ENCODE measurements at places on chromosomes 12 and 14. TPM values are rescaled to one million over a fixed set of nuclear protein-coding genes. Genes with fewer than 3 reads are reported as not detected.

PUS1 gene
- 20.9 TPM for total RNA-seq

ADCY4 gene
- total RNA-seq = 27.7 TPM

ALX1 gene
- not detected for total RNA-seq

CMA1 gene
- total RNA-seq = 0.66 TPM

OR6C65 gene
- not detected for total RNA-seq

TM9SF1 gene
- total RNA-seq = 75.7 TPM

ART4 gene
- total RNA-seq = 1.0 TPM

KSR2 gene
- total RNA-seq = 0.33 TPM

DNA sequence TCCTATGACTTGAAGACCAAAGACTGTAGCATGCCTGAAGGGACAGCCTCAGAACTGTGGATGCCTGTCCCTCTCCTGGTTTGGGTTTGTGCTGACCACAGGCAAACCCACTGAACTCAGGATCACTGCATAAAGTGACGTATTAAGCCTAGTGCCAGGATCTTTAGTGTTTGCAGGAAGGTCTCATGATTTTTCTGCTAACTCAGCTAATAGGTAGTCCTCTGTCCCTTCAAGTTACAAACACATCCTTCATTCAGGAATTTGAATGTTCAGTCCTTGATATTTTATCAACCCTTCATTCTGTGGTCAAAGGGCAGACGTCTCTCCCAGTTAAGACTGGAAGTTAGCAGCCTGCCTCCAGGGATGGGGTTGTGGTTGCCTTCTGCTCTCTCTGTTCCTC, 10.3 kb upstream of the OAS3 start:
- no peak for DNase-seq

GRCh38 chr14:32014057-32014456, 63.0 kb upstream of the ARHGAP5 start:
- DNase-seq = no peak

GRCh38 chr12:62575036-62575435, 108.4 kb downstream of the MON2 start:
- no peak for DNase-seq

GRCh38 chr12:94962670-94963069, 40.8 kb downstream of the NDUFA12 start:
- no peak for DNase-seq

DNA sequence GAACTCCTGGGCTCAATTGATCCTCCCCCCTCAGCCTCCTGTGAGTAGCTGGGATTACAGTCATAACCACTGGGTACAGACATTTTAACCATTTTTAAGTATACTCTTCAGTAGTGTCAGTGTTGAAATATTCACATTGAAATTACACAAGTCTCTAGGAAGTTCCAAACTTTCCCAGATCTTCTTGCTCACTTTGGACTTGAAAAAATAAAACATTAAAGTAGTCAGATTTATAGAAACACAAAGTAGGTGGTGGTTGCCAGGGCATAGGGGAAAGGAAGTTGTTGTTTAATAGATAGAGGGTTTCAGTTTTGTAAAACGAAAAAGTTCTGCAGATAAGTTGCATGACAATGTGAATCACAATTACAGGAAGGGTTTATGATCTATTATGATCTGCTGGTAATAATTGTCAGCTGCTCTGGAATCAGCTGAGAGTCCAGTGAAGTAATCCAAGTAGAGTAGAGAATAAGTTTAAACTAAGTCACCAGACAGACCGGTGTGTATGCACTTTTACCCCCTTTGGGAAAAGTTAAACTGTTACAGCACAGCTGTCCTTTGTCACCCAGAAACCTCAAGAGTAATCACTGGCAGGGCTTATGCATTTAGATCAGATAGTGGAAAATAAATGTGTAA, 27.4 kb downstream of the PCNX1 start:
- no peak for DNase-seq

DNA sequence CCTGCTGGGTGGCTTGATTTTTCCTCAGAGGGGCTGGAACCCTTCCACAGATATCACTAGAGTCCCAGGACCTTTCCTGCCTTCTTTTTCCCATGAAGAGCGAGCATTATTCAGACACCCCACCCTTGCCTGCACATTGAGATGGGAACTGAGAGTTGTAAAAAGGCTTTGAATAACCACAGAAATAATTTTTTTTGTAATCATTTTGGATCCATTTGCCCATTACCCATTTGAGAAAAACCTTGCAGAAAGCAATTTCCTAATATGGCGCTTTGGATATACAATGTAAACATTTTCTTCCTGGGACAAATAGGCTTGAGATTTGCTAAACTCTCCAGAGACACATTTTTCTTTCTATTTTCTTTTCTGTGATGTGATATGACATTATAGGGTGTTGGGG, 250.6 kb downstream of the MSRB3 start:
- no peak for DNase-seq

DNA sequence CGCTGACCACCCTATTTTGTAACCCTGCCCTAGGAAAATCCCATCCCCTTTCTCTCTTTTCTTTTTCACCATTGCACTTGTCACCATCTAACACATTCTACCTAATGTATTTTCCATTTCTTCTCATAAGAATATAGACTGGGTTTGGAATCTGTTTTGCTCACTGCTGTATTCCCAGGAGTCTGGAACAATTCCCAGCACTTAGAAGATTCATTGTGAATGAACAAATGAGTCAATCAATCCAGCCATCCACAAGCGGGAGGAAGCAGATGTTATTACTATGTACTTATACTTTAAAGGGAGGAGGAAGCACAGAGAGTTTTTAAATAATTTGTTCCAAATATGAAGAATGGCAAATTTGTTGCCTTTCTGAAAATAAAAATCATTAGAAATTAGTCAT, 142.1 kb downstream of the KIF21A start:
- no peak for DNase-seq

- peak; percentile 91 for DNase-seq
Observed at GRCh38 chr14:35336494-35337268, 44.5 kb downstream of the PSMA6 start.

DNA sequence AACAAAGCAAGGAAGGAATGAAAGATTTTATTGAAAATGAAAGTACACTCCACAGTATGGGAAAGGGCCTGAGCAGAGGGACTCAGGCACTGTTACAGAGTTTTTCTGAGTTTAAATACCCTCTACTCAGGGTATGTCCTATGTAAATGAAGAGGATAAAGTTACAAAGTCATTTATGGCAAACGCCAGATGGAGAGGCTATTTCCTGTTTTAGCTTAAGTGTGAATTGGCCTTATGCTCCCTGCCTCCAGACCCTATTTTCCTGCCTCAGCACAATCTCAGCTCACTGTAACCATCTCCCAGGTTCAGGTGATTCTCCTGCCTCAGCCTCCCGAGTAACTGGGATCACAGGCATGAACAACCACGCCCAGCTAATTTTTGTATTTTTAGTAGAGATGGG, 6.8 kb upstream of the PHC1 start:
- DNase-seq = no peak

DNA sequence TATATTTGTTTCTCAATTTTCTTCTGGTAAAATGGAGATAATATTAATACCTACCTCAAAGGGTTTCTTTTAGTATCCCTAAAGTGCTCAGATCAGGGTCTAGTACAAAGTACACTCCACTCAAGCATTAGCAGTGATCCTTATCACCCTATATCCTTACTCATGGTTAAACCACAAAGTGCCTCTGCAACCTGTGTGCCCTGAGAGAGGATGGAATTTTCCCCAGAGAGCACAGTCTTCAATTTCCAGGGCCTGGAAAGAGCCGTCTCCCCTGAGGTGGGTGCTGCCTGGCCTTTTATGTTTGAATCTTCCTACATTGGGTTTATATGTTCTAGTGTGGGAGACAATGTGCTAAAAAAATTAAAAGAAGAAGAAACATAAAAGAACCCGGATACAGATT, 183.1 kb upstream of the FBXO33 start:
- DNase-seq = no peak

DNA sequence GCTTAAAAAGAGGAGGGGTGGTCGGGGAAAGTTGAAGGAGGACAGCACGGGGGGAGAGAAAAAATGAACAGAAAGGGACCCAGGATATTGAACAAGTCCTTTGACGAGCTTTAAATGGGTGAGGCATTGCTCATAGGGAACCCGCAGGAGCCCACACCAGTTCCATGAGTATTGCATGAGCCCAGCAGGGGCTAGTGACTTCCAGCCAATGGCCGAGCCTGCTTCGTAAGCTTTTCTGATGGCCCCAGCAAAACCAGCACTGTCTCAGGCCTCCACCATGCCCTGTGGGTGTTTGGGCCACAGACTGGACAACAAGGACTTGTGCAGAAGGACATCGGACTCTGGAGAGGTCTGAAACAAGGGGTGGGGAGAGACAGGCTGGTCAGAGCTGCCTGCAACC, 109.5 kb downstream of the ZFP36L1 start:
- no peak for DNase-seq

DNA sequence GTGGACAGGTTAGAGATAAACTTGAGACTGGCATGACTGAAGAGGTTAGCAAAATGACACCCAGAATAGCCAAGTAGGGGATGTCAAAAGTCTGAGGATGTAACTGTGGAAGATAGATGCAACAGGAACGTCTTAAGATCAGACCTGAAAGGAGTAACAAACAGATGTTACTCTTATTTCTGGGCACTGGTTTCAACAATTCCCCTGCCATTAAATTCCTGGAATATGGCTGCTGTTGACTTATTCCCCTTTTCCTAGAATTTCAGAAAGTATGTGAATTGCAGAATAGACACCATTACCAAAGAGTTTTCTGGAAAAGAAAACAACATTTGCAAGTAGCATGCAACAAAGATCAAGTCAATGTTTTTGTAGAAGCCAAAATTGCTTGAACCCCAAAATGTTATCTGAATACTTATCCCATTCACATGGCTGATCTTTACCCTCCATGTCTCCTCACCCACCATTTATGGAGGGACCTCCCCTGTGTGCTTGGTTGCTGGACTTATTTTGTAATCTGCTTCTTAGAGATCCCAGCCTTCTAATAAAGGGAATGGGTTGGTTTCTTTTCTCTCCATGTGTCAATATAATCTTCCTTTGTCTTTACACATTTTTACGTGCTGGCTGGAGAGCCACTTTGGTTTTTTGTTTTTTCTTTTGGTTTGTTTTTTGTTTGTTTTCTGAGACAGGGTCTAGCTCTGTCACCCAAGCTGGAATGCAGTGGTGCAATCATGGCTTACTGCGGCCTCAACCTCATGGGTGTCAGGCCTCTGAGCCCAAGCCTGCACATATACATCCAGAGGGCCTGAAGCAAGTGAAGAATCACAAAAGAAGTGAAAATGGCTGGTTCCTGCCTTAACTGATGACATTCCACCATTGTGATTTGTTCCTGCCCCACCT, 57.0 kb downstream of the BBS10 start:
- no peak for DNase-seq

Measured in breast epithelium (tissue), 4 donors.